ENCODE measurements at places on chromosomes 4 and X.
A peak's percentile ranks its signal among the peaks of the same experiment; 100 is the strongest.

GRCh38 chr4:98586291-98586961, 72.0 kb downstream of the TSPAN5 start:
- DNase-seq = no peak

GRCh38 chr4:26590639-26591038, 6.8 kb downstream of the TBC1D19 start:
- DNase-seq = no peak

GRCh38 chr4:83686166-83686565, 150.3 kb downstream of the GPAT3 start:
- DNase-seq = no peak

- DNase-seq = no peak
Observed at GRCh38 chrX:41906515-41907187, 16.7 kb downstream of the CASK start.

DNA sequence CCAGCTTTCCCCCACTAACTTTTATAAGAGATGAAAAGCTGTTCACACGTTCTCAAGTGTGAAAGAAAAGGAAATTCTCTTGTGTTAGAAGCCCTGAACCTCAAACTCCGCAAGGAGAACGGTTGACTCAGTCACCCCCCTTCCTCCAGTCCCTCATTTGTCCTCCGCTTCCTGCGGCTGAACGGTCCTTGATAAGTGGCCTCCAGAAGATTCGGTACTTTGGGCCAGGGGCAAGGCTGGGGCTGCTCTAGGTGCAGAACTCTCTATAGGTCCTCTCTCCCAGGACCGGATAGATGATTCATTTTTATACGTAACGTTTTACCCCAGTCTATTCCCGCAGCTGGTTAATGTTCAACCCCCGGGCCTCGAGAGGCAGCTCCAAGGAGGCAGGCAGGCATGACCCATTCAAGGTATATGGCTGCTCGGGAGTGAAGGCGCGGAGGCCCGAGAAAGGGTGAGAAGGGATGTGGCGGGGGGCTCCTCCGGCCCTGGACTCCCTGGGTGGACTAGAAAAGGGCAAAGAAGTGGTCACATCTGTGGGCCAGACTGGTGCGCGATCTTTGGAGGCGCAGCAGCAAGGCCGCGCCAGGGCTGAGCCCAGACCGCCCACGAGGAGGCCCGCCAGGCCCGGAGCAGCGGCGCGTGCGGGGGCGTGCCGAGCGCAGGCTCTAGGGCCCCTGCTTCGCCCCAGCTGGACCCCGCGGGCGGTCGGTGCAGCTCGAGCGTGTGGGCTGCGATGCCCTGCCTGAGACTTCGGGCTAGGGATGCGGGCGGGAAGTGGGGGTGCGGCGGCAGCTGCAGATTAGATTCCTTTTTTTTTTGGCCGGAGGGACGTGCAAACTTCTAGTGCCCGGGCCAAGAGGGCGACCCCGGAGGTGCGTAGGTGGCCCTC, 11.7 kb downstream of the PITX2 start:
- no peak for DNase-seq

GRCh38 chrX:1249101-1249887, 19.3 kb upstream of the CSF2RA start:
- no peak for DNase-seq

DNA sequence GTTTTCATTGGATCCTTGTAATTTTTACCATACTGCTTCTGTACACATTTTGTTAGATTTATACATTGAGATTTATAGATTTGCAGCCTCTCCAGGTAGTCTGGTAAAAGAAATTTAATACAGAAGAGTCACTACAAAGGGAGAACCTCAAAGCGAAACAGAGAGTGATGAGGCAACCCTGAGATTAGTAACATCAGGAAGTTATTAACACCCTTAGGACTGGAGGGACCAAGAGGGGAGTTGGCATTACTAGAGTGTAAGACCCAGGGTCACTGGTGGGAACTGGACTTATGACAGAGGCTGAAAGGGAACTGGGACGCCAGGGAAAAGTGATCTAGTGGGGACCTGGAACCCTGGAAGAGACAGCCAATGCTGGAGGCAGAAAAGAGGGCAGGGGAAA, 20.6 kb upstream of the MAML3 start:
- DNase-seq = no peak

- DNase-seq = no peak
Observed at GRCh38 chrX:1411326-1411725, 19.4 kb upstream of the SLC25A6 start.

GRCh38 chrX:120446498-120446897, 22.6 kb downstream of the LAMP2 start:
- no peak for DNase-seq

- no peak for DNase-seq
Observed at GRCh38 chrX:9635803-9636202, 129.8 kb downstream of the GPR143 start.

GRCh38 chr4:10078481-10079233, 37.9 kb downstream of the WDR1 start:
- no peak for DNase-seq

- DNase-seq = no peak
Observed at GRCh38 chr4:55409468-55410171, 13.9 kb downstream of the TMEM165 start.

DNA sequence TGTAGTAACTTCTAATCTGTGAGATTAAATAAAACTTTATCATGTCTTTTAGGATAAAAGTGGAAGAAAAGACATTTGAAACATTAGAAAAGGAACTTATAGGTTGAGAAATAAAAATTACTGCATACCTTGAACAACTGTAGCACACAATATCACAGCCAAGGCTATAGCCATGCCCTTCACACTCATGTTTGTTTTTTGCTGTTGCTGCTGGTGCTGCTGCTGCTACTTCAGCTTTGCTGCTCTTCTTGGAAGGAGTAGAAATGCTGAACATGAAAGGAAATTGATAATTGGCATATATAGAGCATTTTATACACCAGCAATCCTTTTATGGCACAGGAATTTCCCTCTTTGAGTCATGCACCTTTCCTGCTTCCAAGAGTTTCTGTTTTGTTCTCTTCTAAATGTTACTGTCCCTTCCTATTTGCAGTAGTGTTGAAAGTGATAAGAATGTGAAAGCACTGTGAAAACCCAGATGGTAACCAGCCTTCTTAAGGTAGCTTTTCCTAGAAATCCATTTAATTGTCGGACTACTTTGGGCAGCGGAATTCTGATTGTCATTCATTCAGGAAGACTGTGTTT, at the start of gene CXCL11:
Gene CXCL11, minus strand, starts transcription at position 272 of the 582 bp plus-strand sequence. Its CDS starts 83 bp downstream, at position 189.
- DNase-seq = no peak

GRCh38 chr4:86496094-86497080, 97.7 kb upstream of the PTPN13 start:
- DNase-seq = no peak

GRCh38 chr4:185540487-185541120, 5.3 kb upstream of the PDLIM3 start:
- no peak for DNase-seq

DNA sequence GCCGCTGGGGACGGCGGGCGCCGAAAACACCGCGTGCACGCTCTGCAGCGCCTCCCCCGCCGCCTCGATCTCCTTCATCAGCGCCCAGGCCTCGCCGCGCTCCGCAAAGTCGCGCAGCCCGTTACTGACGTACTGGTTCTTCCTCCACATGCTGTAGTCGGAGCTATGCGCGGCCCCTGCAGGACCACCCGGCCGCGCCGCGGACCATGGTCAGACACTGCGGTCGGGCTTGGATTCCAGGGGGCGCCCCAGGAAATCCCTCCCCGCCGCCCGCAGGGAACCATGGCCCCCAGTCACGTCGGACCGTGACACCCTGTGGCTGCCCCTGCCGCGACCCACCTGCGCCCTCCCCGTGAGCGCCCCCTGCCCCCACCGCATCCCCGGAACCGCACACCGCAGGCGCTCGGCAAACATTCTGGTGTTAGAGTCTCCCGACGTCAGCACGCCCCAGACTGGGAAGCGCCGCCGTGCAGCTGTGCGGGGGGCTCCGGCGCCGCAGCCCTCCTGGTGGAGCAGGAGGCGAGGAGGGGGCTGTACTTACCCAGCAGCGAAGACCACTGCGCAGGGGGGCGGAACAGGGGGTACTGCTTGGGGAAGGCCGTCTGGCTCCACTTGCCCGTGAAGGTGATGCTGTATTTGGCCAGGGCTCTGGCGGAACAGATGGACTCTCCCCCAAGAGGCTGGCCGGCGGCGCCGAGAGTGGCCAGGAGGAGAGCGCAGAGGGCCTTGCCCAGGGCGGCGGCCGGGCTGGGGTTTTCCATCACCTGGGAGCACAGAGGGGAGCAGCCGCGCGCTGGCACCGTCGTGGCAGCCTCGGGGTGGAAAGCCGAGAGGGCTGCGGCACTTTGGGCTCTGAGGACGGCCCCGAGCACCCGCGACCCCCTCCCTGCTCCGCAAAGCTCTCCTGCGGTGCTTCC, 814 bp downstream of the SPON2 start:
- no peak for DNase-seq

GRCh38 chr4:53009824-53010223, 147.7 kb downstream of the RASL11B start:
- no peak for DNase-seq

GRCh38 chr4:57231781-57232180, 121.6 kb upstream of the IGFBP7 start:
- DNase-seq = no peak

GRCh38 chrX:40933132-40933705, 152.0 kb upstream of the USP9X start:
- no peak for DNase-seq

GRCh38 chr4:181468451-181468850, 774.8 kb upstream of the TENM3 start:
- DNase-seq = no peak

GRCh38 chr4:179867300-179867878, 2375.8 kb upstream of the TENM3 start:
- no peak for DNase-seq

GRCh38 chr4:109083911-109084310, 218.5 kb downstream of the COL25A1 start:
- DNase-seq = no peak

- peak; percentile 1 for DNase-seq
Observed at GRCh38 chrX:70755850-70756249, 152.7 kb downstream of the TEX11 start.

- DNase-seq = no peak
Observed at GRCh38 chrX:50863471-50863870, 47.1 kb upstream of the BMP15 start.

DNA sequence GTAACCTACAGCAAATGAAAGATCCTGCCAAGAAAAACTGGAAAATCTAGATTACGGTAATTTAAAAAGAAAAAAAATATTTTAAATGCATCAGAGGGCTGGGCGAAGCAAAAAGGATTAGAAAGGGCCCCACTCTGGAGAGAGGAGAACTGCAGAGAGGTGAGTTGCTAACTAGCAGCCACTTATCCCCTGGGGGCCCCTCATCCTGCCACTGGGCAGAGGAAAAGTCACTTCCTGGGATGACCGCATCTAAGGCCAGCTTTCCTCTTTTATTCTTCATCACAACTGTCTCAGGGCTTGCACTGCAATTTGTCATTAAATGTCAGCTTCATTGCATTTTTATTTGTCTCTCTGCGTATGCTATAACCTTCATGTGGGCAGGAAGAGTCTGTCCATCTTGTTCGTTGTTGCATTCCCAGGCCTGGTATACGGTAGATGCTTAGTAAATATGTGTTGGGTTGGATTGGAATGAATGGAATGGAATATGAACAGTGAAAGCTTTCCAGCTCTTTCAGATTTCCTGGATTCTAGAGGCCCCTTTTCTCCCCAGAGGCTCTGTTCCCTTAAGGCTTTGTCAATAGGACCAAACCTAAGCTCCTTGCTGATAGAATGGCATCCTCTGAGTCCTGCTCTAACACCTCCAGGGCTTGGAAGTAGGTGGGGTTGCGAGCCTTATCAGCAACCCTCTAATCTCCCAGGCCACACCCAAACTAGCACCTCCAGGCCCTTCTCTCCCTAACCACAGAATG, 58.9 kb downstream of the TLR10 start:
- DNase-seq = no peak

DNA sequence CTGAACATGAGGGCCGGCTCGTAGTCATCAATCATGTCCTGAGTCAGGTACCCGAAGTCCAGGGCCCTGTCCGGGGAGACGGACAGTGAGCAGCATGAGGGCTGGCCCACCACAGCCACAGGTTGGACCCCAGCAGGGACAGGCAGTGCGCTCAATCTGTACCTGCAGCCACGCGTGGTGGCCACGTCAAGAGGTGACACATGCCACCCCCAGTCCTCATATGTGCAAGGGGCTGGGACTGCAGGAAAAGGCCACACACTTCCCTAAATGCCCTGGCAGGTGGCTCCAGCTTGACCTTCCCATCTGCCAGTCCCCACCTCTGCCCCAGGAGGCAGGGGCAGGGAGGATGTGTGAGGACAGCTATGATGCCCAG, 73.8 kb upstream of the MXD4 start:
- DNase-seq = no peak
